ENCODE measurements at places on chromosomes 16 and 17. TPM values are rescaled to one million over a fixed set of nuclear protein-coding genes. Genes with fewer than 3 reads are reported as not detected.

- DNase-seq: no peak
Measured at GRCh38 chr17:50312308-50312707, 33.6 kb upstream of the XYLT2 start.

- DNase-seq: no peak
Measured at GRCh38 chr17:79658811-79659207, 48.0 kb upstream of the RBFOX3 start.

GRCh38 chr17:4502466-4503154 is 3.9 kb downstream of the SPNS2 start:
- no peak for DNase-seq

RCVRN gene
- not detected for total RNA-seq

DNA sequence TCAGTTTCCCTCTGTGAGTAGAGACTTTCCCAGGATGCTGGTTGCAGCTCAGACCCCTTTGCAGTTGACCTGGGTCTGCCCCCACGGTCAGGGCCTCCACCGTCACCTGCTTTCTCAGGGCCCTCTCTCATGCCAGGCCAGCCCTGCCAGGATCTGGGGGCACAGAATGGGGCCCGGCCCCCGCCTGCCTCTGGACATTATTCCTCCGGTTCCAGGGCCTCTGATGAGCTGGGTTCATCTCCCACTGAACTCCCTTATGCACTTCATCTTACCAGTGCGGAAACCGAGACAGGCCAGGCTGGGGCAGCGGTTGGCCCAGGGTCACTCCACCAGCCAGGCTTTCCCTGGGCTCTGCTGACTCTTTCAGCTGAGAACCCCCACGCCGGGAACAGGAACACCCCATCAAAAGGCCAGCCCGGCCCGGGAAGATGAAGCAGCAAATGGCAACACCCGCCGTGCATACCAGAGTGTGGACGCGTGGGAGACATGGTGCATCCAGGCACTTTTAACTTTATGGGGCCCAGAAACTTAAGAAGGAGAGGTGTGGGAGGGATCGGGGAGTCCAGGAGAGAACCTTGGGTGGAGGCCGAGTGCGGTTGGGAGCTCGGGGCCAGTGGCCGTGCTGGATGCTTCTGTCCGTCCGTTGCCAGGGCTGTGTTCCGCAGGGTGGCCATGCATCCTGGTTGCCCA is 19.9 kb downstream of the ZNF469 start:
- no peak for DNase-seq

- DNase-seq: no peak
Measured at GRCh38 chr16:12211870-12212690, 235.5 kb downstream of the SNX29 start.

CNGB1 gene
- 0.11 TPM for total RNA-seq

FGF11 gene
- 0.42 TPM for total RNA-seq

GOT2 gene
- 89.5 TPM for total RNA-seq

DNA sequence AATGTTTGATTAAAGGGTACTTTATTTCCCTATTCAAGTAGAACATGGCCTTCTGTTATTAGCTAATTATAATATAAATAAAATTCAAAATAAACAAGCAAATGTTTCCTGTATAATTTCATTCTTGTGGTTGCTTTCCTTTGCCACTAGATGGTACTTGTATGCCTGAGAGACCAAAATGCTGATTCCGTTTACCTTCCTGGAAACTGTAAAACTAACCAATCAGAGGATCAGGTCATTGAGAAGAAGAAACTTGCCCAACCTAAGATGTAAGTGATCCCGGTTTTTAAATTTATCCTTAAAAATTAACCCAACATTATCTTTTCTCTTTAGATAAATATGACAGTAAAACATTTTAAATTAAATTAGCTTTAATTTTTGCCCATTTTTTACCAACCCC is 8.1 kb upstream of the ABCA5 start:
- no peak for DNase-seq

- no peak for DNase-seq
Measured at GRCh38 chr17:9052921-9053320, 31.6 kb downstream of the NTN1 start.

GRCh38 chr17:83145358-83145738 is 65.9 kb downstream of the METRNL start:
- DNase-seq: no peak

- DNase-seq: no peak
Measured at GRCh38 chr17:17841601-17842025, 4.8 kb upstream of the SREBF1 start.

DNA sequence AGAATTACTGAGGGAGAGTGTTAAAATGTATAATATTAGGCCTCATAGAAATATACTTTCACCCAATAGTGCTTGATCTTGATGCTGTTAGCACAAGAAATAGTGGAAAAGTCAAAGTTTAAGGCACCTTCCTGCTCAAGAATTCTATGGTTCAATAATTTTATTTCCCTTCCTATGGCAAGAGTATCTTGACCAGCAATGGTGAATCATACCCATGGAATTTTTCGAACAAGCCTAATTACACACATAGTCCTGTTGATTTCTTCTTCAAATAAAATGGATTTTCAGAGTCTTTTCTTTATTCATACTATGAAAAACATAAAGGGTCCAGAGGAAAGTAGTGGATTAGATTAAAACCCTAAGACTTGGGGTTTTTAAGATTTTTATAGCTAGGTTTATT is 810.6 kb downstream of the CDH11 start:
- no peak for DNase-seq

GRCh38 chr16:876523-877241 is 76.1 kb upstream of the GNG13 start:
- no peak for DNase-seq

GRCh38 chr17:61155590-61156237 is 243.9 kb upstream of the TBX2 start:
- DNase-seq: no peak

GRCh38 chr17:1769822-1770477 is 8.1 kb downstream of the SERPINF1 start:
- DNase-seq: no peak

- DNase-seq: no peak
Measured at GRCh38 chr17:79797492-79798298, 818 bp upstream of the CBX8 start.

GRCh38 chr17:80649672-80650330 is 105.2 kb downstream of the RPTOR start:
- peak; percentile 30 for DNase-seq

- DNase-seq: no peak
Measured at GRCh38 chr17:49121696-49122292, 10.8 kb upstream of the B4GALNT2 start.

GRCh38 chr16:11016524-11016988 is 72.2 kb downstream of the CLEC16A start:
- no peak for DNase-seq

DNA sequence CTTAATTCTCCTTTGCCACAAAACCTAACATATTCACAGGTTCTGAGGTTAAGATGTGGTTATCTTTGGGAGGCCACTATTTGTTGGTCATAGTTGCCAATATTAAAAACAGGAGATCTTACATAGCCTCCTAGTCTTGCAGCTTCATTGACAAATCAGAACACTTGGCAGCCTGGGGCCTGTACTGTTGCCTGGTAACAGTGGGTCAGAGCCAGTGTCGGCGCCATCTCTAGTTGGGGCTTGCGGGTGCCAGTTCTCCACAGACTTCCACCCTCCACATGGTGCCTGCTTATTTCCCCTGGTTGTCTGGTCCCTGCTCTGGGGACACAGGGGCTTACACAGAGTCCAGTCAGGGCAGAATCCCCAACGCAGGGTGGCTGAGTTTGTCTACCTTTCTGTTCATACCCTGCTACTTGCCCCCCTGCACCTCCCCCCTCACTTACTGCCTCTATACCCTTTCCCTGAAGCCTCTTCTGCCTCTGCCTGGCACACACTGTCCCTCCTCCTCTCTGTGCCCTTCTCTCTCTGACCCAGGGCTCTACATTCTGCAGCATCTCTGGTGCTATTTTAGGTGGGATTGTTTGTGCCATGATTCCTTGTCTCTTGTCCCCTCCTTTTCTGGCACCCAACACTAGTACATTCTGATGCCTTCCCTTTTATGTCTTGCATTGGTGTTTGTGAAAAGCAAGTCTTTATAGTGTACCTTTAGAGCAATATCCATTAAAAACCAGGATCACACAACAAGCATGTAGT is 13.4 kb downstream of the EPN2 start:
- DNase-seq: no peak

GRCh38 chr17:67013891-67014290 is 30.5 kb upstream of the CACNG1 start:
- no peak for DNase-seq

RAMP2 gene
- 2.1 TPM for total RNA-seq

DNA sequence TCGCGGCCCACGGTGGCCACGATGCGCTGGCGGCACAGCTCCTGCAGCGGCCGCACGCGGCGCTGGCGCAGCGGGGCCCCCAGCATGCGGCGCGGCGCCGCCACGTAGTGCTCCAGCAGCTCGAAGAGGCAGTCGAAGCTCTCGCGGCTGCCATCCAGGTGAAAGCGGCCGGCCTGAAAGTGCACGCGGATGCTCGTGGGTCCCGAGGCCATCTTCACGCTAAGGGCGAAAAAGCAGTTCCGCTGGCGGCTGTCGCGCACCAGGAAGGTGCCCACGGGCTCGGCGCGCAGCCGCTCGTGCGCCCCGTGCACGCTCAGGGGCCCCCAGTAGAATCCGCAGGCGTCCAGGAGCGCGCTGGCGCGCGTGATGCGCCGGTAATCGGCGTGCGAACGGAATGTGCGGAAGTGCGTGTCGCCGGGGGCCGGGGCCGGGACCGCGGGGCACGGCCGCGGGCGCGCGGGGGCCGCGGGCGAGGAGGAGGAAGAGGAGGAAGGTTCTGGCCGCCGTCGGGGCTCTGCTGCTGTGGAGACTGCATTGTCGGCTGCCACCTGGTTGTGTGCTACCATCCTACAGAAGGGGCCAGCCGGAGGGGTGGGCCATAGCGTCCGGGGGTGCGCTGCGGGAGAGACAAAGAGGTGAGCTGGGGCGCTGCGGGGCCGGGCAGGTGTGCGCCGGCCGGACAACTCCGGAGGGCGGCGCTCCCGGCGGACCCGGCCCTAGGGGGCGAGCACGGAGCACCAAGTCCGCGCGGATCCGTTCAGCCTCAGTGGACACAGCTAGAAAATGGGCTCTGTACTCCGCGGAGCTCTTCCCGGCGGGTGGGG is 879 bp downstream of the SOCS1 start:
- no peak for DNase-seq

DNA sequence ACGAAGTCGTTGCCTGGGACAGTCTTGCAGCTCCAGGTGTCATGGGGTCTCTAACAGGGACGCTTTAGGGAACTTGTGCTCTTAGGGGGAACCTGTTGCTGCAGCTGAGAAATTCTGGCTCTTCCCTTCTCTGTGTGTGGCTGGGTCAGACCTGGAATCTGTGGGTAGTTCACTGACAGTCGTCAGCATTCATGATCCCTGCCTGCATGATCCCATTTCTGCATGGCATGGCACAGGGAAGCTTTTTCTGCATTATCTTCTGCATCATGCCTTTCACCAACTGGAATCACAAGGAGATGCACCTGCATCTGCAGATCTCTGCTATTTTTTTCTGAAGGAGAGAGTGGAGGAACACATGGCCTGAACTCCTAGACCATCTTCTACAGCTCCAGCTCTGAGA is 85.6 kb downstream of the SOX9 start:
- DNase-seq: no peak

MEOX1 gene
- total RNA-seq: not detected

- no peak for DNase-seq
Measured at GRCh38 chr17:81519284-81520020, 6.9 kb upstream of the ACTG1 start.

DNA sequence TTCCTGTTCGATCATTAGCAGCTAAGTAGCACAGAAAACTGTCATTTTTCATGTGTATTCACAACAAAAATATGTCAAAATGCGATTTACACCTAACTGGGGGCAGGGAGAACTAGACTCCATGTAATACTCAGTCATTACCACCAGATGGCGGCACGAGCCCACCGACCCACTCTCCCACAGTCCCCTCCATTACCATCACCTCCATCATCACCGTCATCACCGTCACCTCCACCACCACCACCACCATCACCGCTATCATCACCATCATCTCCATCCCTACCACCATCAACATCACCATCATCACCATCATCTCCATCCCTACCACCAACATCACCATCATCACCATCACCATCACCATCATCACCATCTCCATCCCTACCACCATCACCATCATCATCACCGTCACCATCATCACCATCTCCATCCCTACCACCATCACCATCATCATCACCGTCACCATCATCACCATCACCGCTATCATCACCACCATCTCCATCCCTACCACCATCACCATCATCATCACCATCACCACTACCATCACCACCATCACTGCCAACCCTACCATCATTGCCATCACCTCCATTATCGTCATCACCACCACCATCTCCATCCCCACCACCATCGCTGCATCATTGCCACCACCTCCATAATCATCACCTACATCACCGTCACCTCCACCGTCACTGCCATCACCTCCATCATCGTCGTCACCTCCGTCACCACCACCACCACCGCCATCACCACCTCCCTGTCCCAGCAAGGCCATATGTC is 14.4 kb downstream of the NDUFAF8 start:
- no peak for DNase-seq

DNA sequence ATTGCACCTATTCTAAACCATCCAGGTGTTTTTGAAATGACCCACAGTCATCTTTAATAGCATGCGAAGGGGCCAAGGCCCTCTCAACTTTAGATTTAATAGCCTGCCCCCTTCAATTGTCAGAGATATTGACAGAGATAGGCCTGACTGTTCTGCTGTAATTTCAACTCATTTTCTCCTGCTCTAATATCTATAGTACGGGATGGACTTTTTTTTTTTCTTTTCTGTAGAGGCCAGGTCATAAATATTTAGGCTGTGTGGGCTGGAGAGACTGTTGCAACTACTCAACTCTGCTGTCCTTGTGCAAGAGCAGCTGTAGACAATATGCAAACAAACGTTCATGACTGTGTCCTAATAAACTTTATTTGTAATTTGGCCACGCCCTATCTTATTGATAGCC is 24.7 kb upstream of the KRT20 start:
- no peak for DNase-seq
